LNCaP clone FGC (cell line): ENCODE measurements at places on chromosomes 11 and 22.

DNA sequence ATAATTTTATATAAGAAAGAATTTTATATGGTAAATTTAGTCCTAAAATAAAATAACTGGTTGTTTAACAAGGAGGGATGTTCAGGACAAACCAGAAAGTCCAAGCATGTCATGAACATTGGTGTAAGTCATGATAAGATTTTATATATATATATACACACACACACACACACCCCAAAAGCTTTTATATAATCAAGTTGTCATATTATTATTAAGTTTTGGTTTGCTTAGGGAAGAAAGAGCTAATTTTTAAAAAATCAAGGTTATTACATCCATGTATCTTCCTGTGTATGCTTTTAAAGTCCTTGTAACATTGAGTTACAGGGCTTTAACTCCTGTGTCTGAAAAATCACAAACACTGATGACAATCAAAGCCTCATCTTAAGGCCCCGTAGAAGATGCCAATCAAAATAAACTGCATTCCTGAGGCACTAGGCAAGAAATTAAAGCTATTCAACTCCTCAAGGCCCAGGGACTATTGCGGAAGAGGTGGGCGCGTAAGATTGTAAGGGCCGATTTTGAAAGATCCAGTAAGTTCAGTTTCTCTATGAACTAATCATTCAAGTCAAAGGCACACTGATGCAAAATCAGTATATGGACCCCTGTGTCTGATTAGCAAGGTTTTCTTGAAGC, 16.8 kb downstream of the APOL6 start:
- no peak for DNase-seq

DNA sequence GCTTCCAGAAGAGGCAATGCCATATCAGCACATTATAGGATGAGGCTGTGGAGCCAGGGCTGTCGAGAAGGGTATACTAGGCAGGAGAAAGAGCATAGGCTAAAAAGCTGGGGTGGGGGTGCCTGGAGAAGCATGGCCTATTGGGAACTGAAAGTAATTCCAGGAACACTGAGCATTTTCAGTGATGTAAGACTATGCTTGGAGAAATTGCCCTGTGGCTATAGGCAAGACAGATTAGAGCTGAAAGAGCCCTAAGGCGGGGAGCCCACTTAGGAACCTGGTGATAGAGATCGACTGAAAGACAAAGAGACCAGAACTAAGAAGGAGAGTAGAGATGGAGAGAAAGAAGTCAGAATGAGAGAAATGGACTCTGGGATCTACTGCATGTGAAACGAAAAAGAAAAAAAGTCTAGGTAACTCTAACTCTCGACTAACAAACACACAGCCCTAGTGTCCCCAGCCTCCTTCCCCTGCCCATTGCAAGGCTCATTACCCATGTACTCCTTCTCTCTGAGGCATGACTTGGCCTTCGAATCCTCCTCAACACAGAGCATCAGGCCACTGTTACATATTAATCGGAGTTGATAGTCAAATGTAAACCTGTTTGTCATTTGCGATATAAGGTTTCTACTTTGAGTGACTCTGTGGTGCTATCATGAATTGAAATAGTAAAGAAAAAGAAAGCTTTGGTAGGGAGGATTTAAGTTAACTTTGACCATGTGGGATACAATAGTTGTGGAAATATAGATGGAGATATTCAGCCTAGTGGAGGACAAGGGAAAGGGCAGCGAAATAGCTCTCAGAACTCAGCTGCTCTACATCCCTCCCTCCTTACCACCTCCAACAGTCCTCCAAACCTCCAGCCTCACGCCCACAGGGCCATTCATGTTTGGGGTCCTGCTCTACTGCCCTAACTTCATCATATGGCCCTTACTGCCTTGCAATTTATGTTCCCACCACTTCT, 52.3 kb upstream of the BMAL1 start:
- no peak for DNase-seq

GRCh38 chr22:47629791-47630655, 867.6 kb downstream of the TBC1D22A start:
- no peak for DNase-seq

- no peak for DNase-seq
Measured at GRCh38 chr11:16193897-16194381, 162.4 kb downstream of the SOX6 start.

DNA sequence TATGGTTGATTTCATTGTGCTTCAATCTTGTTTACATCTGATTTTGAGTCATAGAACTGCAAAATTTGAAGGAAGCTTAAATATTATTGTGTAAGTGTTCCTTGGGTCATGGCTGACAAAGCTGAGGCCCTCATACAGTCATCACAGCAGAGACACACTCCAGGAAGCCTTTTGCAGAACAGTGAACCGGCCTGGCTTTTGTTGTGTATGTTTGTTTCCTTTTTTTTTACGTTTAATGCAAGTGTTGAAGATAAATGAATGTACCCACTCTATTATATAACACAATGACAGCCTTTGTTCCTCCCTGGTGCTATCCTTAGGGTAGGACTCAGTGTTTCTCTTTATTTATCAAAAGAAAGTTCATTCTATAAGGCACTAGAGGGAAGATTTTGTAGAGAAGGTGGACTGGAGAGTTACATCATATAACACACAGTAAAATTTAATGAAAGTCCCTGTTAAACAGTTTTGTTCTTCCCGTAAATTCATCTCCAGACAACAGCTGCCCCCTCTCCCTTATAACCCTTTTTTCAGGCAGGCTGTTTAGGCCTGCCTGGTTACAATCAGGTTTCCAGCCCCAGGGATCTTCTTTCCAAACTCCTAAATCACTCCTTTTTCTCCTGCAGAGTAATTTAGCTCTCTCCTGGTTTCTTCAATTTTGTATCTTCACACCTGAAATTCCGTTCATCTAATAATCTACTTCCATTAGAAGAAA, 34.3 kb upstream of the CSTF3 start:
- DNase-seq, result no peak

DNA sequence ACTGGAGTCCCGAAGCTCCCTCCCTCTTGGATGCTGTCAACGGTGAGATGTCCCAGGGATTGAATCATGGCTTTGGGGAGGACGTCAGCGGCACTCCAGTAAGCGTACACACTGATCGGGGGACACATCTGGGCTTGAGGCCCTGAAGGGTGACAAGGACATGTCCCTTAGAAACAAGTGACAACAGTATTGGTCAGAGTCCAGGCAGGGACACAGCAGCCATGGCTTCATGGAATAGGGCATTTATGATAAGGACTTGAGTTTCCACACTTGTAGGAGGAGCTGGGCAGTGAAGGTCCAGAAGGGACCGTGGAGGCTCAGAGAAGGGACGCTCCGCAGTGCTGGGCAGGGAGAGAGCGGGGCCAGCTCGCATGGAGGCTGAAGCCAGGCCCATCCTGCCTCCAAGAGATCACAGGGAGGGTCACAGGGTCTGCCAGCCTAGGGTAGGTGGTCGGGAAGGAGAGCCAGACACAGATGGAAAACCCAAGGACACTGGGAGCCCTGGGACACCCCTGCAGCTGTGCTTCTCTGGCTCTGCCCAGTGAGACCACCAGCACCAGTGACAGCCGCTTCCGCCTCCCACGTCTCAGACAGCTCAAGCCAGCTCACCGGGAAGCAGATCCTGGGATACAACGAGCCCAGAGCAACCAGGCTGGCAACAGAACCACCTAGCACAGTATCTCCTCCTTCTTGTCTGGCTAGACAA, 22.9 kb upstream of the RFPL3 start:
- no peak for DNase-seq

DNA sequence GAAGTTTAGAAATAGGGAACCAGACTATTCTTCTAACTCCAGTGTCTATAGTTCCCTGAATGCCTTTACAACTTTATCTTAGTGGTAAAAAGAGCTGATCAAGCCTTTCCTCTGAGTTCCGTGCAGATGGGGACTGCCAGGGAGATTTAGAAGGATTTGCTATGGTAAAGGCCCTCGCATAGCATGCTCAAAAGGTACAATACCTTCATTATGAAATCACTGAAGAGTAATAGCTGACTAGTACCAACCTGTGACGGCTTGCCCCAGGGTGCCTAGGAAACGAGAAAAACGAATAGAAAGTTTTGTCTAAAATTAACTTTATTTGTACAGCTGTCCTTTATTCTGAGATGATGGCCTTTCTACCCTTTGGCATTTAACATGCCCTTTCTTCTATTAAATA, 150.1 kb upstream of the ARHGAP42 start:
- no peak for DNase-seq

- DNase-seq, result no peak
Measured at GRCh38 chr22:44464000-44464399, 34.0 kb downstream of the RTL6 start.

GRCh38 chr11:96204721-96205459, 138.1 kb downstream of the MAML2 start:
- DNase-seq, result no peak

GRCh38 chr11:134360050-134360835, 28.5 kb downstream of the GLB1L2 start:
- peak; percentile 60 for DNase-seq

DNA sequence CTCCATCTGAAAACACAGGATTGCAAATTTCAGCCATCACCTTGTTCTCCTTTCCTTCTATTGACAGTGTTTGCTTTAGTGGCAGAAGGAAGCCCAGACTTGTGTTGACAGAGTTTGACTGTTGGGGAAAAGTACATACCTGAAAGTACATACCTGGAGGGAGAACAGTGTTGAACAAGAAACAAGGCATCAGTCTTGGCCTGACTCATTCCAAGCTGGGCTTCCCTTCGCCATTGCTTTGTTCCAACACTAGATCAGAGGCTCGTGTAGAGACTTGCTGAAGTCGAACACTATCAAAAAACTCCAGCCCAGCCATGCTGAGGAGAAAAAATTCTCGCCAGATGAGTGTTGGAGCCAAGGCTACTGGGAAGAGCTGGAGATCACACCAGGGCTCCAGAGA, 133.4 kb downstream of the BBOX1 start:
- peak; percentile 90 for DNase-seq

DNA sequence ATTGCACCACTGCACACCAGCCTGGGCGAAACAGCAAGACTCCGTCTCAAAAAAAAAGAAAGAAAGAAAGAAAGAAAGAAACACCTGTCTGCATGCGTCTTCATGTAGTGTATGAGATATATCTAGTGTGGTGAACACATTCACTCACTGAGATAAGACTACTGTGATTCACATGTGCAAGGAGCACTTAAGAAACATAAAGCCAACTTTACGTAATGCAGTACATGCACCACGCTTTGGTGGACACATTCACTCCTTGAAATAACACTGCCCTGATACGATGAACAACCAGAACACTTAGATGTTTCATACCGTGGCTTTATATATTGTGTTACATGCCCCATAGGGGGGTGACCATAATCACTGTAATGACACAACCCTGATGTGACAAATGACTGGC, 96.0 kb downstream of the MICAL3 start:
- no peak for DNase-seq

- no peak for DNase-seq
Measured at GRCh38 chr22:23079240-23079768, 9.0 kb downstream of the GNAZ start.

GRCh38 chr11:20353829-20354434, 9.6 kb upstream of the HTATIP2 start:
- DNase-seq, result no peak

GRCh38 chr22:46581538-46582244, 38.5 kb upstream of the GRAMD4 start:
- no peak for DNase-seq

- DNase-seq, result no peak
Measured at GRCh38 chr11:31655483-31655882, 145.9 kb downstream of the ELP4 start.

DNA sequence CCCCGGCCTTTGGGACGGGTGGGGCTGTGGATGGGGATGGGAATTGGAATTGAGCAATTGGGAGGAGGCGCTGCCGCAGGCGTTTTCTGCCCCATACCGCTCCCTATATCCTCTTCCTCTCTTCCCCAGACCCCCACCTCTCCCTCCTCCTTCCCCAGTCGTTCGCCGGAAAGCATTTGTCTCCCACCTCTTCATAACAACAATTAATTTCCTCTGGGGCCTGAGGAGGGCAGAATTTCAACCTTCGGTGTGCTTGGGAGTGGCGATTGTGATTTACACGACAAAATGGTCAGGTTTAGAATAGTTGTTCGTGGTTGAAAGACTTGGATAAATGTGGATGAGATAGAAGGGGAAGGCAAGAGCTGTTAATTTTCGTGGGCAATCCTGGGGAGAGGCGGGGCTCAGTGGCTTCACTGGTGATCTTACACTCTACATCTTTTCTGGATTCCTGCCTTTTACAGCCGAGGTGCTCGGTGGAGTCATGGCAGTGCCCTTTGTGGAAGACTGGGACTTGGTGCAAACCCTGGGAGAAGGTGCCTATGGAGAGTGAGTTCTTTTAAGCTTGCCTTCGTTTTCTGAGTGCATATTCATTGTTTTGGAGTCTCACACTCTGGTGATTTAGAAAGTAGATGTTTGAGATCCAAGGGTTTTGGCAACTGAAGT, 1.5 kb downstream of the CHEK1 start:
- peak; percentile 22 for DNase-seq

GRCh38 chr11:69655479-69656428, 14.8 kb downstream of the CCND1 start:
- DNase-seq, result no peak

DNA sequence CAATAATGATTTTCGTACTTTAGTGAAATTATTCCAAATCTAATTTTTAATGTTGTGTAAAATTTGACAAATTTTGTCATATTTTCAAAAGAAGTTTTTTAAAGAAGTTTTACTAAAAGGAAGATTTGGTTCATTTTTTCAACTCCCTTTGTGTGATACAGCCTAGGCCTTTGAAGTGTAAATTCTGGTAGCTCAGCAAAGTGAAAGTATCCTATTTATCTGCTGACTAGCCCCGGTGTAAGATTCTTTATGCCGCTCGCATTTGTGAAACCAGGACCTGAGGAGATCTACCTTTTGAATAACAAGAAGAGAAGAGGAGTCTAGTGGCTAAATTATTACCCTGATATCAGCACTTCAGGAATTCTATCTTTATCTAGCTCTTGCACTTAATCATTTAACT, 177.4 kb downstream of the JRKL start:
- DNase-seq, result no peak

DNA sequence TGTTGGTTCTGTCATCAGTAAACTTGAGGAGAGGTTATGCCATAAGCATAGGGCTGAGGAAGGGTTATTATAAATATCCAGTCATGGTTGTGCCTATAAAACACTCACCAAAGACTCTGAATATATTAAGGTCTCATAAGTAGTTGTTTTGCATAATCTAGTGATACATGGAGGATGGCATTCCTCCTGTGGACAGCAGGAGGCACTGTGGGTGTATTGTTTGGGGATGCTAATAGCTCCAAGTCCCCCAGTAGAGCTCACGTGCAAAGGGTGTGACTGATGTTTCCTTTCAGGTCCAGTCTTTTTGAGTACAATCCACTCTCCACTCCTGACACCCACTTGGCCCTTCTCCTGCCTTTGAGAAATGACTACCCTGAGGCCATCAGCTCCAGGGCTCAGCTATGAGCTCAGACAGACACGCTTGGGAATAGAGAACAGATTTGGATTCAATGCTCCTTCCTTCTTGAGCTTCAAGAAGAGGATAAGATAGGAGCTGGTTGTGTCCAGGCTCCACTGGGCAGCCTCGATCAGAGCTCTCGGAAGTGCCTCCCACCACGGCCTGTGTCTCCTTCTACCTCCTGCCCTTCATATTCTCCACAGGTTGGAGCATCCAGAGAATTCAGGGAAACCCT, 85.2 kb upstream of the IGLL5 start:
- no peak for DNase-seq

DNA sequence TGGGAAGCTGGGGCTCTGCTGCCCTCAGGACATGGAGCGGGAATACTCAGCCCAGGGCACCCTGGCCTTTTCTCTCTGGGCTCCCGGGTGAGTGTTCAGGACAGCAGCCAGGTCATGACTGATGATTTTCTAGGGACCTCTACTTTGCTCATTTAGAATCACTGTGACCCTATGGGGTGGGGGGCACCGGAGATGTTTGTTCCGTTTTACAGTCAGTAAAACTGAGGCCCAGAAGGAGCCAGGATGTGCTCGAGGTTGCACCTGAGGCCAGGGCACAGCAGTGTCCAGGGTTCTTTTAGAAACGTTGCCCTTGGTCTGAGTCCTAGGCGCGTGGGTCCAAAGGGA, 48.1 kb downstream of the SMIM38 start:
- no peak for DNase-seq
